ENCODE measurements at places on chromosomes 11 and 22.

GRCh38 chr22:44683881-44684280 is 18.1 kb upstream of the PRR5 start:
- DNase-seq = no peak

DNA sequence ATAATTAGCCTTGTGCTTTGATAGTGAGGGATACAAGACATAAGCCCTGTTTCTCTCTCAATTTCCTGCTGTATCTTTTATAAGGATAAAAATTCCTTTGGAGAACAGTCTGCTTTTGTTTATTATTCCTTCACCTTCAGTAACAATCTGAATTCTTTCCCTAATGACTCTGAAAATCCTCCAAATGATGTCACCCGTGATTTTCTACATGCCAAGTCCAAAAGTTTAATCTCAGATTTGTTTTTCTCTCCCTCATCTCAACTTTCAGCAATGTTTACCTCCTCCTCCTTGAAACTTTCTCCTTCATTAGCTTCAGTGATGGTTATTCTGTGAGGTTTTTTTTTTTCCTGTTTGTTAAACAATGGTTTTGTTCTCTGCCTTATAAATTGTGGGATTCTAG is 2.2 kb downstream of the OR51E2 start:
- DNase-seq = no peak

GRCh38 chr22:50269970-50270665 is at the start of gene MAPK11:
MAPK11 (minus strand) TSS chr22:50270380; CDS start chr22:50270292, 88 bp downstream.
- peak; percentile 55 for DNase-seq

DNA sequence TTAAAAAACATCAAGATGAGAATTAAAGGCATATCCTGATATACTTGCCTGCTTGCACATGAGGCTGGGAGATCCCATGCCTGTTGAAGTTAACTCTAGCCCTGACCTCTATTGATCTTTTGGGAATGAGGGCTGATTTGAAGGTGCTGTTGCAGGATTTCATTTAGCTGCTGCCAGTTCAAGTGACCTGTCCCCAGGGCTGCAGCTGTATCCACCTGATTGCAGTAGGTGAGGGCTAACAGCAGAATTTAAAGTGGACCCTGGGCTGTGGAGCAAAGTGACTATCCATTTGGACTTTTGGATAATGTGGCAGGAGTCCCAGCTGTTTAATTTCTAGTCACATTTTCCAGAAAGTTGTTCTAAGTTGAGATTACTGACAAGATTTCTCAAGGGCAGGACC is 50.8 kb upstream of the HORMAD2 start:
- DNase-seq = no peak

DNA sequence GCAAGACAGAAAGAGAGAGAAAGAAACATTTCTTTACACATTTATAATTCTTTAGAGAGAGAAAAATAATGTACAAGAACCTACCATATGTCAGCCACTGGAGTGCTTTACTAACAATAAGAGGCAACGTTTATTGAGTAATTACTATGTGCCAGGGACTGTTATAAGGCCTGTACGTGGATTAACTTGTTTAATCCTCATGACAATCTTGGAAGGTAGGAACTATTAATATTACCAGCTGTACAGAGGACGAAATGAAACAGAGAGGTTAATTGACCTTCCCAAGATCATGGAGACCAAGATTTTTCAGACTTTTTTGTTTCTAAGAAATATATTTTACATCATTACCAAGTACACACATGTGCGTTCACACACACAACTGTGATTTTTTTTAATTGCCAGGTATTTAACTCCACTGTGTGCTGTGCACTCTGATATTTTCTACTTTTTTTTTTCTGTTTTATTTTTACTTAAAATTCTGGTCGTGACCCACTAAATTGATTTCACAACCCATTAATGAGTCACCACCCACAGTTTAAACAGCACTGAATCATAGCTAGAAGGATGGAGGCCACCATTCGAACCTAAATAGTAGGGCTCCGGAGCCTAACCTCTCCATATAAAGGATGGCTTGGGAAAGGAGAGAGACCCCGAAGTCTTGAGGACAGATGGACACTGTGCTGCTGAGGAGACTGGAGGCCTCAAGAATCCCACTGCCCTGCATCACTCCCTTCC is 21.4 kb downstream of the CREB3L1 start:
- no peak for DNase-seq

DNA sequence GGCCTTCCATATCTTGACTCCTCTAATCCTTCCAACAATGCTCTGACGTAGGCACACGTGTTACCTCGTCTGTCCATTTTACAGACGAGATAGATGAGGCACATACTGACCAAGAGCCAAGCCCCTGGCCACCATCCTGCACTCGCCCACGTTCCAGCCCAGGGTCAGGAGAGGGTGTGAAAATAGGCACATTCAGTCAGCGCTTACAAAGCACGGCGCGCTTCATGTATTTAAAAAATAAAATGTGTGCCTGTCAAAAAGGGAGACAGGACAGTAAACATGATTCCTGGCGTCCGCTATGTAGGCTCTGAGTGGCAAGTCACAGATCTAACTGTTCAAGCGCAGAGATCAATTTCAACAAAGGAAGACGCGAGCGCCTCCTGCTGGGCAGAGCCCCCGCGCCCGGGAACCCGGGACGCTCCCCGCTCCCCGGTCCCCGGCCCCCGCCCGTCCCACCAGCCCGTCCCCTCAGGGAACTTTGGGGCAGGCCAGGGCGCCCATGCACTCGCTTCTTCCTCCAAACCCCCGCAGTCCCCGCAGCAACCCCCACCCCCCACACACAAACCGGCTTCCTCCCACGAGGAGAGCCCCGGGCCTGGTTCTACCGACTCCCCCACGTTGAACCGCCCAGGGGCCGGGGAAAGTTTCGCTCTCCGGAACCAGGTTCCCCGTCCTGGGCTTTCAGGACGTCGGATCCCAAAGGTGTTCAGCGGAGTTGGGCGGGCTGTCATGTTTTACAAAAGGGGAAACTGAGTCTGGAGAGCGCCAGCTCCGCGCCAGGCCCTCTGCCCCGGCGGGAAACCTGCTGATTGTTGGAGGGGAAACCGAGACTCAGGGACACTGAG is 10.4 kb upstream of the C1QTNF6 start:
- DNase-seq = peak; percentile 52

- DNase-seq = peak; percentile 29
These were observed 186.8 kb downstream of the FAM181B start for GRCh38 chr11:82546661-82547557.

DNA sequence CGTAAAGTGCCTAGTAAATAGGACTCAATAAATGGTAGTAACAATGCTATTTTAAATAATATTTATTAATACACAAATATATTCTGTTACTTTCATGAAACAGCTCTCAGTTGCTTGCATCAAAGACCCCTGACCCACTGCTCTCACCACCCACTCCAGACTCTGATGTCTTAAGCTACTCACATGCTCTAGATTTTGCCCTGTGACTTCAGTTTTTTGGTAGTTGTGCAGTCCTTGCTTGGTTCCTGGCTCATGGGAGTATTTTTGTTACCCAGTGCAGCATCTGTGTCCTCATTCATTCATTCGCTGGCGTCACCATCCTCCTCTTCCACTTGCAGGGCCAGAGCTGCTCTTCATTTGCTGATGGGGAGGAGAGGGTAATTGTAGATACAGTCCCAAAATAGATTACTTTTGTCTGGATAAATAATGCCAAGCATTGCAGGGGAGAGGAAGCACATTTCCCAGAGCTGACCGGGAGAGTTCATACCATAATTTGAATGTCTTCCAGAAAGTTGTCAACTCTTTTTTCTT is 12.7 kb downstream of the MRPL48 start:
- DNase-seq = no peak

DNA sequence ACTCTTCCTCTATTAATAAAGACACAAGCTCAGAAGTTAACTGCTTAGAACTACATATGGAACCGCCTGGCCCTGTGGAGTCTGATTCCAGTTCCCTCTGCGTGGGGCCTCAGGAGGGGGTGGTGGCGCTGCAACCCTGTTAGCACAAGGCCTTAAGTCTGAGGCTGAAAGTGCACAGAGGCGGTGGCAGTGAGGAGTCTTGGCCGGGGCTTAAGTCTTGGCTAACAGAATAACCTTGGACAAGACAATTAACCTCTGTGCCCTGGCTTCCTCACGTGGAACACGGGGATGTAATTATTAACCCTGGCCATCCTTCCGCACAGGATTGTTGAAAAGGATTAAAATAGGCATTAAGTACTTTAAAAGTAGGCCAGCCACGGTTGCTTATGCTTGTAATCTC is 191.5 kb downstream of the CEP164 start:
- no peak for DNase-seq

DNA sequence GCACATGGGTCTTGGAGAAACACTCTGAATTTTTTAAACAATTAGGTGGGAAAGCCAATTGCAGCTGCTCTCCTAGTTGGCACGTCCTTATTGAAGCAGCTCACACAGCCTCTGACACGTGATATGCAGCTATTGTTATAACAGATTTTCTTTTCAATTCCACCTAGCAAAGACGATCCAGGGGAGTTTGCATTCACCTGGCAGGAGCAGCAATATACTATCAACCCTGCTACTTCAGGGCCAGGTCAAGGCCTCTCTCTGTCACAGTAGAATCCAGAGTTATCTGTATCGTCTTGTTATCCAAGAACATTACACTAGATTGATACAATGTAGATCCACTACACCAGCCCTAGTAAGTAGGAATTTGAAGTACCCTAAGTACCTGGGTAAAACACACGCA is 8.3 kb downstream of the KRTAP5-11 start:
- no peak for DNase-seq

- no peak for DNase-seq
These were observed 63.3 kb downstream of the SLC22A24 start for GRCh38 chr11:63080682-63081081.

DNA sequence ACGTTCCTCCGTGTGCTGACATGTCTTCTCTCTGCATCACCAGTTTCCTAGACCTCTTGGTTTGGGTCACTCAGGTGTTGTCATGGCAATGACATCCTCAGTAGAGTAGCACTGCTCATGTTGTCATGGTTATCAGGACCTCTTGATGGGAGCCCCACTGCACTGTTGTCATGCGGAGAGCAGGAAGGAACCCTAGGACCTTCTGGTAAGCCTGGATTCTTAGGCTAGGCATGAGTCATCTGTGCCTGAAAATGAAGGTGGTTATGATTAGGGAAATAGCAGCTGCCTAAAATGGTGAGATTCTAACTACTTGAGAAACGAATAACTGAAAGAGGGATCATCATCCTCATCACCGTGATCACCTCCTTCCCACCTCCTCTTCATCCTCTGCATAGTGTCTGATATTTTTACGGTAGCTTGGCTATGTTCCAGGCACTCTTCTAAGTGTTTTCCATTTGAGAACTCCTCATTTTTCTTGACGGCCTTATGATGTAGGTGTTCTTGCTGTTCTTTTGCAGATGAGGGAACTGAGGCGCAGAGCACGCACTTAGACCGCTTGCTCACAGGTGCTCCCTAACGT is 858.4 kb downstream of the NTM start:
- DNase-seq = no peak

All from COR-L47 (cell line).